Skeletal muscle cell (primary cell): ENCODE measurements at places on chromosomes 2 and 18.
A peak's percentile ranks its signal among the peaks of the same experiment; 100 is the strongest.

- no peak for DNase-seq
These were observed 90.9 kb upstream of the SMAD2 start for GRCh38 chr18:48021273-48021914.

DNA sequence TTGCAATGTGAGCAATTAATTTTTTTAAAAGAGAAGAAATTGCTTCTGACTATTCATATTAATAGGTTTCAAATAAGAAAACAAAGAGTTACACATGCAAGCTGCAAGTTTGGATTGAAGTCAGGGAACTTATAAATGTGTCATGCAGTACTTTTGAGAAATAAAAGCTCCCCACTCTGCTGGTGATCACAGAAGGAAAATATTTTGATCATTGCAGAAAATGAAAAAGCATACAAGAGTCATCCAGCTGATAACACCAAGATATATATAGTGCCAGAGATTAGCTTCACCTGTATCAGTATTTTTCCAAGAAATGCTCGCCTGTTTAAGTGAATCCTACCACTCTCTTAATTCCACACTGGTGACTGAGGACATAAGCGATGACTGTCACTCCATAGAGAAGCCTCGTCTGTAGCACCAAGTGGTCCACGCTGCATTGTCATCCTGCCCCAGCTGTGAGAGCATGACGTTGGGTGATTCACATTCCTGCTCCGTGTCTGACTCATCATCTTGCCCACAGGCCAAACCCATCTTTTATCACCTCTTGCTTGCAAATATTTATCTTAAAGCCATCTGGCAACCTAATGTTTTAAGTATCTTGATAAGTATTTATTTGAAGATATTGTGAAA is 178.0 kb downstream of the ASXL3 start:
- DNase-seq: peak; percentile 87

DNA sequence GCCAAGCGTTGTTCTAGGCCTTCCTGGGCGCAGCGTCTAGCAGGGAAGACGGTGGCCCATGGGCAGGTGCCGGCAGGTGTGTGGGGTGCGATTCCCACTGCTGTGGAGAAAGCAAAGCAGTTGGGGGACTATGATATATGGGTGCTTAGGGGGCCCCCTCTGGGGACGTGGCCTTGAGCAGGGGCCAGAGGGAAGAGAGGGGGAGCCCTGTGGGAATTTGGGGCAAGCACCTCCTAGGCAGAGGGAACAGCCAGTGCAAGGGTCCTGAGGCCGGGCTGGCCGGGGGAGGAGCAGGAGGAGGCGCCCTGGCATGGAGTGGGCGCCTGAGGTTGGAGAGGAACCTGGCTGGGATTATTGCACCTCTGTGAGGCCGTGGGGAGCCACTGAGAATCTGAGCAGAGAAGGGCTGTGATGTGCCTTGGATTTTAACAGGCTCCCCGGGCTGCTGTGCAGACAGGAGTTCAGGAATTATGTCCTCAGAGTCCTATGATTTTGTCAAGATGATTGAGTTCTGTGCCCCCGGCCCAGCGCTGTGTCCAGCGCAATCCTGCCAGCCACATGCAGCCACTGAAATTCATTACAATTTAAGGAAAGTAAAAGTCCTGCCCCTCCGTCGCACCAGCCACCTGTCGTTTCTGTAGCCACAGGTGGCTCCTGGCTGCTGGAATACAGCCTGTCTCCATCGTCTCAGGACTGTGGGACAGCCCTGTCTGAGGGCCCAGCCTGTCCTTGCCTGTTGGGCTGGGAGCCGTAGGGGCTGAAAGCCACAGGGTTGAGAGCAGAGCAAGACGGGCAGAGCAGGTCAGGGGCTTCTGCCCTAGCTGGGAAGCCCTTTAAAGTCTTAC is 9.1 kb upstream of the KLHL30 start:
- DNase-seq: no peak

DNA sequence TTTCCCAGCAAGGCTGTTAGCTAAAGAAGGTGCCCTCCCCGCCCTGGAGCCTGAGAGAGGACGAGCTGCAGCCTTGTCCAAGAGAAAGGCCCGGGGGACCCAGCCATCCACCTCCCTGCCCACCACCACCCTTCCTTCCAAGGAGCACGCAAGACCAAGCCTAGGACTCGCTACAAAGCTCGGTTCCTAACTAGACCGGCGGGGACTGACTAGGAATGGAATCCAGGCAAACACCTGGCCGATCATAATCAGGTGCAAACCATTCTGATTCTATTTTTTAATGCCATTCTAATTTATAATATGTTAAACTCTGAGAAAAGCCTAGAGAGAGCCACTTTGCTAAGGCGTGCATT is 19.7 kb upstream of the TUBB6 start:
- DNase-seq: no peak

- no peak for DNase-seq
These were observed 151.1 kb downstream of the GLI2 start for GRCh38 chr2:120886534-120887319.

GRCh38 chr2:60437080-60437696 is 116.3 kb downstream of the BCL11A start:
- DNase-seq: no peak

- DNase-seq: peak; percentile 45
These were observed 2.1 kb downstream of the RRM2 start for GRCh38 chr2:10124538-10125045.

GRCh38 chr2:64888591-64889309 is 100.4 kb upstream of the SLC1A4 start:
- peak; percentile 30 for DNase-seq

GRCh38 chr2:152825834-152826233 is 107.4 kb downstream of the ARL6IP6 start:
- DNase-seq: no peak

DNA sequence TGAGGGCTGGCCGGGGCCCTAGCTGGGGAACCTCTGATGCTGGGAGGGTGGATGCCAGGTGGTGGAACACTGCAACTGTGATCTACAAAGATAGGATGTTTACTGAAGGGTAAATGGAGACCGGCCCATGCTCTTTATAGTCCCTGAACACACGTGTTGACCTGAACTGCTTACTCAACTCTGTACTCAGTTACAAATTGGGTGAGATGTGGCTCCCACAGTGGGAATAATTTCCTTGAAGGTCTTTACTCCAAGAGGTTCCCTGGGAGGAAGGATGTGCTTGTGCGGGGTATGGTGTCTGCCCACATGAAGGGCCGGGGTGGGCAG is 254.1 kb downstream of the PRKCE start:
- no peak for DNase-seq

DNA sequence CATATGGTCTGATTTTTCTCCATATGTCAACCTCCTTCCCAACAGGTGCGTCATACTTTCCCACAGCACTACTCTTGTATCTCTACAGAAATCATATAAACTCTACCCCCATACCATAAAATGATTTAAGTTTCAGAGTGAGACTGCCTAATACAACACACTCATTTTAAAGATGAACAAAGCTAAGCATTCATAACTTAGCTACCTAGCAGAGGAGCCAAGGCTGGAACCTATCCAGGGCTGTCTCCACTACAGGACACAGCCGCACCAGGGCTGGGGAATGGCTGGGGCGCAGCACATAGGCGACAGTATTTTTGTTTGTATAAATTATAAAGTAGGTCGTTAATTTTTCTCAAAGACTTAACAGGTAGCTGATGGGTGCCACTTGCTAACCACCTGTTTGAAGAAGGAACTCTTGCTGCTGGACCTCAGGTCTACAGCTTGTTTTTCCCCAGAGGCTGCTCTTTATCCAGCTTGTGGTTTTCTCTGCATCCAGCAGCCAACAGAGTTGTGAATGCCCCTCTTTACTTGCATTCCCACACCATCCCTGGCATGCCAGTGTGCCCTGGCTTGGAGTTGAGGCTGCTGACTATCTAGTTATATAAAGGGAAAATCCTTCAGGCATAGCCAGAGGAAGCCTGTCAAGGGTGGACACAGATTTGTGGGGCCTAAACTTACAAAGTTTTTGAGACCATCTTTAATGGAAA is 62.0 kb downstream of the HNRNPLL start:
- no peak for DNase-seq

- no peak for DNase-seq
These were observed 82.0 kb downstream of the ZNF407 start for GRCh38 chr18:74679679-74680076.

GRCh38 chr2:70515938-70516337 is 37.7 kb downstream of the TGFA start:
- no peak for DNase-seq
